Activated CD8-positive, alpha-beta memory T cell treated with anti-CD3 and anti-CD28 coated beads, Interleukin-2, amount 50 U/mL, for 4 hours (primary cell): ENCODE measurements at places on chromosomes 1 and 21.
A peak's percentile ranks its signal among the peaks of the same experiment; 100 is the strongest.

GRCh38 chr1:80988926-80989325 is 811.8 kb upstream of the ADGRL2 start:
- no peak for DNase-seq

DNA sequence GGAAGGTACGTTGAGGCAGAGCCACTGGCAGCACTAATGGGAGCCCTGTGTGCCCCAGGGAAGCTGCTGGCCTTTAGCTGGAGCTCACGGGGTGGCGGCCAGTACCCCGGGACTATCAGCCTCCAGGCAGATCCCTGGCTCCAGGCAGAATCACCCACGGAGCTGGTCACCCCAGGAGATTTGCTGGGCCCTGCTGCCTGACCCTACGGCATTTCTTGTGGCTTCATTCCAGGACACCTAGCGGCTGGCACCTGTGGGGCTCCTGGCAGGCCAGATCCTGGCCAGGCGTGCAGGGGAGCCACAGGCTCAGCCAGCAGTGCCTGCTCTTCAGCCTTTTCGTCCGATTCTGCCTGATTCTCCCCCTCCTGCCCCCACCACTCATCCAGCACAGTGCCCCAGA is 7.1 kb downstream of the PADI1 start:
- DNase-seq: no peak

- no peak for DNase-seq
Measured at GRCh38 chr1:167173516-167174184, 47.0 kb upstream of the POU2F1 start.

GRCh38 chr21:46095083-46095719 is 2.7 kb upstream of the COL6A2 start:
- DNase-seq: no peak

- no peak for DNase-seq
Measured at GRCh38 chr1:179937668-179938254, 16.8 kb upstream of the CEP350 start.

- DNase-seq: no peak
Measured at GRCh38 chr1:85799737-85800136, 91.5 kb upstream of the ZNHIT6 start.

- no peak for DNase-seq
Measured at GRCh38 chr1:246450611-246451251, 56.3 kb downstream of the SMYD3 start.

DNA sequence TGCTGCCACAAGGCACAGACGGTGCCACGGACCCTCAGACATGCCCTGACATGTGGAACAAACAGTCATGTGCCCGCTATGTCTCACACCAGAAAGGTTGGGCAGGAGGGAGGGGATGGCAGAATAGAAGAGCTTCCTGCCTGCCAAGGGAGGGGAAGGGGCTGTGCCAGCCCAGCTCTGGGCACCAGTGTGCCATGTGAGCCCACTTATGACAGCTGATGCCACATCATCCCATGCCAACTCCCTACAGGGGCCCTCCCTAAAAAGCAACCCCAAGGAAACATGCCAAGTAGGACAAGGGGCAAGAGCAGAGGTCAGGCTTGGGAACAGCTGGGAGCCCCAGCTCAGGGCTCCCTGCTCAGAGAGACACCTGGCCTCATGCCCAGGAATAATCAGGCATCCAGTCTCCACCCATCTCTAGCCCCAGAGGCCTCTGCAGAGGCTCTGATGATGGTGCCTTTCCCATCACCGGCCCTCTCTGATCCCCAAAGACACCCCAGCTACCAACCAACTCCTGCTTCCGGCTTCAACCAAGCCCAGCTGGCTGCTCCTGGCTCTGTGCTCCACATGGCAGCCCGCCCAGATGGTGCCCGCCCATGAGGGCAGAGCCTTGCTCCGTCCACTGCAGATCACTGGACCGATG is 10.3 kb downstream of the ADGRB2 start:
- no peak for DNase-seq

- no peak for DNase-seq
Measured at GRCh38 chr1:189336115-189337100, 1141.3 kb downstream of the BRINP3 start.

- no peak for DNase-seq
Measured at GRCh38 chr1:232553809-232554208, 76.1 kb downstream of the SIPA1L2 start.

GRCh38 chr1:174075245-174075692 is 53.1 kb upstream of the RC3H1 start:
- DNase-seq: no peak

- no peak for DNase-seq
Measured at GRCh38 chr21:27590271-27590670, 623.4 kb upstream of the ADAMTS5 start.

GRCh38 chr1:206101351-206102045 is 15.7 kb downstream of the AVPR1B start:
- no peak for DNase-seq

- no peak for DNase-seq
Measured at GRCh38 chr1:3459051-3459908, 4.8 kb downstream of the ARHGEF16 start.

DNA sequence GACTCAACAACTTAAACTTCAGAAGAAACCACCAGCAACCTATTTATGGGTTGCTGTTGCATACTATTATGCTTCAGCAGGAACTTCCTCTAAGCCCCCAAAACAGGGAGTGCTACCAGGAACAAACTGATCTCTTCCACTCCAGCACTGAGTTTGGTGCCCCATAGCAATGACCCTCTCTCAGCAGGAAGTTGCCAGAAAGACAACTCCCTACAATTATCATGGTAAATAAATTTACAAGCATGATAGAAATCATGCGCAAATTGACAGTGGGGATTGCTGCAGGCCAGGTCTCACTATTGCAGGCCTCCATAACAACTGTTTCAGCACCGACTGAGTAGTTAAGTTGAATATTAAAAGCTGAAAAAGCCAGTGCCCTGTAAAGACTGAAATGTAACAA is 180.6 kb downstream of the PLA2G4A start:
- DNase-seq: no peak

- no peak for DNase-seq
Measured at GRCh38 chr21:25408666-25409065, 198.6 kb downstream of the MRPL39 start.

DNA sequence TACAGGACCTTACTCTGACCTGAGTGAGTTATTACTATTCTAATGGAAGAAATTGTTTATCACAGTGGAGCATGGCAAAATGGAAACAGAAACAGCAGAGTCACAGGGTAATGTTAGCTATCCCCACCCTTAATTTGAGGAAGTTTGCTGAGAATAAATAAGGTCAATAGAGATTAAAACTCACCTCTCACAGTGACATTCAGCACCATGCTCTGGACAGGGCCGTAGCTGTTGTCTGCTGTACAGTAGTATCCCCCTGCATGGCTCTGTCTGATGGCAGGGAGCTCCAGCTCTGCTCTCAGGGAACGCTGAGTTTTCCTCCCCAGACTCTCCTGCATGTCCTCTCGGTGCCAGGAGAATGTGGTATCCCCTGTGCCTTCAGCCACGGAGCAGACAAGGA is 11.9 kb downstream of the FCRL4 start:
- no peak for DNase-seq

GRCh38 chr1:165168467-165168866 is 188.0 kb downstream of the LMX1A start:
- DNase-seq: no peak

- DNase-seq: no peak
Measured at GRCh38 chr1:228271701-228272251, 63.9 kb downstream of the OBSCN start.

DNA sequence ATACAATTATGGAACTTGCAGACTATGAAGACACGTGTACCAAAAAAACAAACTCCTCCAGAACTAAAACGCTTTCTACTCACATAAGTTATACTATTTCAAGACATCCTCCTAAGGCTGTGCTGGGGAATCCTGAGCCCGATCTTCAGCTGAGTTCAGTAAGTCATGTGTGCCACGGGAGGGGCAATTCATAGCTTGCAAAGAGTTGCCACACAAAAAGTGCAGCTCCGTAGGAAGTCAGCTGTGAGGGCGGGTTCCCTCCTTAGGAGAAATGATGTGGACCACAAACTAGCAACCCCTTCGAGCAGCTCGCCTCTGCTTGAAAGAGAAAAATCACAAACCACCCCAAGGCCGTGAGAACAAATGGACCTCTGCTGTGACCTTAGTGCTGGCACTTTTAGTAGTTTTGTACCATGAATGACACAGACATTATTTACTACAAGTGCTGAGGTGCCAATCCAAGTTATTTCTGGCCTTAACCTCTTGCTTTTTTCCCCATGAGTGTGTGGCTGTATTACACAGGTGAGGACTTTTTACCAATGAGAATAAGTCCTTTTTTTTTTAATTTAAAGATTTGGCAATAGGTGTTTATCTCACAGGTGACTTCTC is 35.8 kb upstream of the TRIM67 start:
- no peak for DNase-seq

GRCh38 chr1:236064674-236065508 is at the start of gene NID1:
Gene NID1 (minus strand): TSS chr1:236065090. CDS start chr1:236065079, 11 bp downstream.
- peak; percentile 20 for DNase-seq

- DNase-seq: no peak
Measured at GRCh38 chr1:41999884-42000283, 81.2 kb upstream of the HIVEP3 start.

DNA sequence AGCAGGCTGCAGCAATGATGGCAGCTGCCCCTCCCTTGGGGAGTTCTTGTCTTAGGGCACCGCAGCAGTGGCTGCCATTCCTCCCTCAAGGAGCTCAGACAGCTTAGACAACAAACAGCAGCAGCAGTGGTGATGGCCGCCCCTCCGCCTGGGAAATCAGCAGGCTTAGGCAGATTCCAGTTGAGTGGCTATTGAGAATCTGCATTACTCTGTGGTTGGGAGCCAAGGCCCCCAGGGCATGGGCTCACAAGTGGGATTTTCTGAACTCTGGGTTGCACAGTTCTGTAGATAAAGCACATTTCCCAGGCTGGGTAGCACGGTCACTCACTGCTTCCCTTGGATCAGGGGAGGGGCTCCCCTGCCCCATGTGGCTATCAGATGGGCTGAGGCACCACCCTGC is 1280.7 kb upstream of the TMPRSS15 start:
- DNase-seq: no peak

- DNase-seq: no peak
Measured at GRCh38 chr1:186283374-186283773, 91.7 kb downstream of the TPR start.

DNA sequence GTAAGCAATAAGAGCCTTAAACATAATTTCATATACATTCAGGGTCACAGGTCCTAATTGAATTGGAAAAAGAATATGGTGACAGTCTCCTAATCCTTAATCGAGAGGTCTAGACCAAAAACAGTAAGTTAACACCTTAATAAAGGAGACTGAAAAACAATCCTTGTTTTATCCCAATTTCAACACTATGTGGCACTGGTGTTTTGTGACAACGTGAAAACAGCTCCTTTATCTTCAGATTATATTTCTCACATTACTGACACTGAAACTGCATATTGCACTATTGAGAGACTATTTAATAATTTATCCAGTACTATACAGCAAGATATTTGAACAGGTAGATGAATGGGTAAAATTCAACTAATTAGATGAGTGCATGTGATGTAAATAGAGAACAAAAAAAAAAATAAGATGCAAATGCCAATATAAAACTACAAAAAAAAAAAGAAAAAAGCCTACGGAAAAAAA is 34.1 kb downstream of the TP53BP2 start:
- DNase-seq: no peak

DNA sequence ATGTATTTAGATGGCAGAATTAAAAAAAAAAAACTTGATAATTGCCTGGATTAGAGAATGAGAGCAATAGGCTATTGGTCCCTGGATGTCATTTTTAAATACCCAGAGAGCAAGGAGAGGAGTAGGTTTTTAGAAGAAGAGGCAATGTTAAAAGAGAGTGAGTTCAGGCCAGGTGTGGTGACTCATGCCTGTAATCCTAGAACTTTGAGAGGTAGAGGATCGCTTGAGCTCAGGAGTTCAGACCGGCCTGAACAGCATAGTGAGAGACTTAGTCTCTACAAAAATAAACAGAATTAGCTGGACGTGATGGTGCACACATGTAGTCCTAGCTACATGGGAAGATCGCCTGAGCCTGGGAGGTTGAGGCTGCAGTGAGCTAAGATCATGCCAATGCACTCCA is 15.9 kb upstream of the MUTYH start:
- DNase-seq: no peak

DNA sequence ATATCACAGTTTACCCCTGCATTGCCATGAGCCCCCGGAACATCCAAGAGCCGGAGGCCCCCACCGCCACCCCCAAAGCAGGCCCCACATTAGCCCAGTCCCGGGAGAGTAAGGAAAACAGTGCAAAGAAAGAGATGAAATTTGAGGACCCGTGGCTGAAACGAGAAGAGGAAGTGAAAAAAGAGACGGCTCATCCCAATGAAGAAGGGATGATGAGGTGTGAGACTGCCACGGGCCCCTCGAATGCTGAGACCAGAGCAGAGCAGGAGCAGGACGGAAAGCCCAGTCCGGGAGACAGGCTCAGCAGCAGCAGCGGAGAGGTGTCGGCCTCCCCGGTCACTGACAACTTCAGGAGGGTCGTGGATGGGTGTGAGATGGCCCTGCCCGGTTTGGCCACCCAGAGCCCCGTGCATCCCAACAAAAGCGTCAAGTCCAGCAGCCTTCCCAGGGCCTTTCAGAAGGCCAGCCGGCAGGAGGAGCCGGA is 532.4 kb downstream of the KIF26B start:
- no peak for DNase-seq

DNA sequence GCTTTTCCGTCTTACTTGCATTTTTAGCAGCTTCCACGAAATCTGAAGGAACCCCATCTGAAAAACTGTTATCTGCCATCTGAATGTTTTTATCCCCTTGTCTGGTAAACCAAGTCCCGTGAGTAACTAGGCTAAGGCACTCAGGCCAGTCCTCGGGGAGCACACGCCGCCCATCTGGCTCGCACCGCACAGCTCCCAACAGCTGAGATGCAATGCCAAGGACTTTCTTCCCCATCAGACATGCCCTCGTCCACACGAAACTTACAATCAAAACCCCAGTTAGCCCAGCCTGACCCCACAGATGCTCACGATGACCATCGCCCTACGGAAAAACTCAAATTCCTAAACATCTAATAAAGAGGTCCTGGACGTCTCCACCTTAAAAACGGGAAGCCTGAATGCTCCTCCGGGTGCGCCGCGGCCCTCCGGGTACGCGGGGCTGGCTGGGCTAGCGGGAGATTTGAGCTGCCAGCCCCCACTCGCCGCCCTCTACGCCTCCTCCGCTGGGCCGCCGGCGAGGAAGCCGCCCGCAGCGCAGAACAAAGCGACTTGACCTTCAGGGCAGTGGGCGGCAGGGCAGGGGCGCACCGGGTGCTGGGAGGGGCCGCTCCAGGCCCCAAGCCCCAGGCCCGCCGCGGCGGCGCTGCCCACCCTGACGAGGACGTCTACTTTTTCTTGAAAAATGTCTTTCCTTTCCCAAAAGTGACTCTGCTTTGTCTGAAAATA is 36.6 kb downstream of the CD58 start:
- no peak for DNase-seq

DNA sequence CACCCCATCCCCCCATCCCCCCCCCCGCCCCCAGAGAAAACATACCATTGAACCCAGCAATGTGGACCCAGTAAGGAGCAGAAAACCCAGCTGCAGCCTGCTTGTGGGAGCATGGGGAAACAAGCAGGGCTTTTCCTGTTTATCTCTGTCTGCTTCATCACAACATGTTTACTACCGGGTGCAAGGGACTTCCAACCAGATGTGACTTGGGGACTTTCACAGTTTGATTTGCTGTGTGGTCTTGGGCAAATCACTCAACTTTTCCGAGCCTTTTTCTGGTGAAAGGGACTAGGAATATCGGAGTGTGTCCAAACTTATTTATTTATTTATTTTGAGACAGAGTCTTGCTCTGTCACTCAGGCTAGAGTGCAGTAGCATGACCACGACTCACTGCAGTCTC is 3.2 kb downstream of the TMCC2 start:
- DNase-seq: no peak
